ENCODE measurements at places on chromosomes 2 and 18.

DNA sequence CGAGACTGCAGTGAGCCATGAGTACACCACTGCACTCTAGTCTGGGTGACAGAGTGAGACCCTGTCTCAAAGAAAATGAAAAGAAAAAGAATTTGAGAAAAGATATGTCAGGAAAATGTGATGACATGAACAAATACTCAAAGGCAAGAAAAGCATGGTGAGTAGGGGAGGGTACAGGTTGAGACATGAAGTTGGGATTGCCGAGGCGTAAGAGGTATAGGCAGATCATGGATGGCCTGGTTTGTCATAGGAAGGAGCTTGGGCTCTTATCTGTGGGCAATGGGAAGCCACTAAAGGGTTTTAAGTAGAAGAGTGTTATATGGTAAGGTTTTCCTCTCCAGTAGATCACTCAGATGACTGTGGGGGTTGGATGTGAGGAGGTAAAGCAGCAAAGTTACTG is 32.3 kb downstream of the SPAST start:
- no peak for DNase-seq

GRCh38 chr18:37624318-37624717 is 58.7 kb upstream of the CELF4 start:
- no peak for DNase-seq

DNA sequence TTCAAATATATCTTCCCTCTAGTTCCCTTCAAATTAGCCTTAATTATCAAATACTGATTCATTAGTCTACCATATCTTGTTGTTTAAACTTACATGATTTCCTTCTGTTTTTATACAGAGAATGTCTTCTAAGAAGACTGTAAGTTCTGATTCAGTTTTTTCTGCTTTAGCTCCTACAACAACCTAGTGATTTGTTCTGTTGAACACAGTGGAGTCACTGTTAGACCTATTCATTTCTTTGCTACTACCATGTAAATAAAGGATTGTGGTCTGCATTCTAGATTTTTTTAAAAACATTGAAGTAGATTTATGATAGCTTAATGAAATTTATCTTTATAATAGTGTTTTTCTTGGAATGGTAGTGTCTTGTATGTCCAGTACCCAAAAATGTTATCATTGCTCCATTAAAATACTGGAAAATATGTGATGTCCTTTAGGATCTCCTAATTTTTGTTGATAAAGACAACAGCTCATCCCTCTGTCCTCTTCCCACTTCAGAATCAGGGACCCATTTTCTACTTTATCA is 146.4 kb downstream of the MBD5 start:
- no peak for DNase-seq

DNA sequence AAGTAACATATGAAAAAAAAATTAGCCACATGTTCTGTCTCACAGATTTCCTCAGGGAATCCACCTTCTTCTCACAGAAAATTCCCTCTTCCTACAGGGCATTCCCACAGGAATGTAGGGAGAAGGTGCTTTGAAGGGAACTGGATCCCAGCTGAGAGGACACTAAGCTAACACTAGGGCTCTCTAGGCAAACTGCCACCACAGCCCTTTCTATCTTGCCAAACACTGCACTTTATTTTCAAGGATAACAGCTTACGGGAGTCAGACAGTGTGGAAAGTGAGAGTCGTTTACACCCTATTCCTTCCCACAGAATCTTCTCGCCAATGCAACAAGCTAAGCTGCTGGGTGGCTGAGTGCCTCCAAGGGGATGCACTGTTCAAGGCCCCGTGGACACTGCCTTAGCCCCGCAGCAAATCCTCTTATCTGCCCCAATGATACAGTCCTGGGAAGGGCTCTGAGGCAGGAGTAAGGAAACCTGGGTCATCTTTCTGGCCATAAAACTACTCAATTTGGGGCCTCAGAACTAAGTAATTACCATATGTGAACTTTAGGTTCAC is 76.9 kb downstream of the CCDC93 start:
- DNase-seq: no peak

GRCh38 chr2:74911061-74911460 is 47.4 kb upstream of the POLE4 start:
- DNase-seq: no peak

DNA sequence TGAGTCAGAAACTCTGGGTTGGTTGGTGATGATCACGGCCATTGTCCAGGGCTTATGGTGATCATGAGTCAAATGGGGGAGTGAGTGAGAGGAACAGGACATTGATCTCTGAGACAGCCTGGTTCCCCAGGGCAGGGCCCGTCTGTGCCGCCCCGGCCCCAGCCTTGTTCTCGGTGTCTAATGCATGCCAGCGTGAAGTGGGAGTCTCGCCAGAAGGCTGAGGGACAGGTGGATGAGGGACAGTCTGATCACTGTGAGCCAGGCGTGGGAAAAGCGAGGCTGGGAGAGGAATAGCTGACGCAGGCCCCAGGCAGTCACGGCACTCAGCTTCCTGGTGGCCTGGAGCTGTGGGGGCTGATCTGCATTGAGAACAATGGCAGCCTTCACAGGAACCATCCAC is 208.3 kb upstream of the HDAC4 start:
- no peak for DNase-seq

- no peak for DNase-seq
Observed at GRCh38 chr18:2981212-2981728, 31.7 kb downstream of the LPIN2 start.

- DNase-seq: no peak
Observed at GRCh38 chr2:71864085-71864484, 283.6 kb downstream of the CYP26B1 start.

DNA sequence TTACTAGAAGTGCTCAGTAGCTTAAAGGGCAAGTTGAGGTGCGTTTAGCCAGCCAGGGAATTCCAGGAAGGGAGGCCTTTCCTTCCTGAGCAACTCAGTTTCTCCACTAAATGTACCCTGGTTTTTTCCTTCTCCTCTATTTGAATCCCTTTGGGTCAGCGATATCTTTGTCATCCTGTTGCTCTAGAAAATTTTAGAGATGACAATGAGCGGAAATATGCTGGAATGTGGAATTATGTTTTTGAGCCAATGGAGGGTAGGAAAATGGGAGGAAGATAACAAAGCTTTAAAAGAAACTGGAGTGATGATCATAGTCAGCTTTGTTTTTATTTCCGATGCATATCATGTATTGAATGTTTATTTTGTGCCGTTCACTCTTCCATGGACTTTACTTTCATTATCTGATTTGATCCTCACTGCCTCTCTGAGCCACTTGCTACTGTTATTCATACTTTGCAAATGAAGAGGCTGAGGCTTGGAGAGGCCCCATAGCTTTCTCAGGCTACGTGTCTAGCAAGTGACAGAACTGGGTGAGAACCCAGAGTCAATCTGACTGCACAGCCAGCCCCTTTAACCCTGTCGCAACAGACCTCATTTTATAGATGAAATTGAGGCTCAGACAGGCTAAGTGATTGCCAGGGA is 67.3 kb downstream of the NTSR2 start:
- no peak for DNase-seq

DNA sequence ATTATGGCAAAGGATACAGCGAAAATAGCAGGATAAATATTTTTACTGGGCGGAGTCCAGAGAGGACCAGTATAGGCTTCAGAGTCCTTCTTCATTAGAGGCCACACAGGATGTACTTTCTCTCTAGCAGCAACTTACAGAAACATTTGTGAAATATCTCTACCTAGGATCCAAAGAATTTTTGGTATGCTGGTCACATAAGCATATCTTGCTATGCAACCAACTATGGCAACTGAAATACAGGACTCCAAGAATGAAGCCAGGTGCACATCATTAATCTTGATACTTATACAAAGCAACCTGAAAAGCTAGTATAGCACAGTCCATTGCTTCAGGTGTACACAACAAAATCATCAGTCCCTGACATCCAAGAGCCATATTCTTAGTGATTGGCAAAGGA is 59.1 kb upstream of the NABP1 start:
- no peak for DNase-seq

DNA sequence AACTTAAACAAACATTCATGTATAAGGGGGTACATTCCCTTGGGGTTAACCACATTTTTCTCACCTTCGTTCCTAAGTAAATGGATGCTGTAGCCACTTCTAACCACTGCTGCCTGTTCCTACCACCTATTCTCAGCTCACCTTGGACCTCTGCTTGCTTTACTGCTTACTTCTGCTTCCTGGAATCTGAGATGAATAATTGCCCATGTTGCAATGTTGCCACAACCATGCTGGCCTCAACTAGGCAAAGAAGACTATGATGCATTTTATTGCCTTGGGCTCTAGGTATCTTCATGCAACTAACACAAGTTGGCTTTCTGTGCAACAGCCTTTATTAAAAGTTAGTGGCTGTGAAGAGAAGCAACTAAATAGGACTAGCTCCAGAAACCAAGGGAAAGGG is 106.3 kb upstream of the TCF4 start:
- no peak for DNase-seq

- DNase-seq: no peak
Observed at GRCh38 chr2:222919841-222920526, 59.1 kb downstream of the ACSL3 start.

- DNase-seq: no peak
Observed at GRCh38 chr2:69185807-69186206, 172.8 kb downstream of the ANTXR1 start.

- DNase-seq: no peak
Observed at GRCh38 chr18:56509656-56510055, 128.7 kb downstream of the TXNL1 start.

GRCh38 chr2:240465268-240465764 is 29.9 kb downstream of the GPC1 start:
- DNase-seq: no peak

DNA sequence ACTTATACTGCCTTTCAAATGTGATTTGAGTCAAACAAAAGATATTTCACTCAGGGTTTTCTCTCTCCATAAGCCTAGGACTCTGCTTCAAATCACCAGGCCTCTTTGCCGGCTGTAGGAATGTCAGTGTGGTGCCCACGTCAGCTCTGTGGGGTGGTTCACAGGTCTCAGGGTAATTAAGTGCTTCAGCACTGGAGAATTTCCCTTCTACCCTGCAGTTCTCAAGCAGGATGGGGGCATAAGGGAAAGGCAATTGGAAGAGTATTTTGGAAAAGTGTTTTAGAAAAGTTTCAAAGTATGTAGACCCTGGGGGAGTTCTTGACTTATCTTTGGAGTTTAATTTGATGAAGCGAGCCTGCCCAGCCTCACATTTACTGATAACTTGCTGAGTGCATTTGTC is 9.6 kb downstream of the CNGA3 start:
- DNase-seq: no peak

- no peak for DNase-seq
Observed at GRCh38 chr2:26711457-26712161, 19.1 kb downstream of the KCNK3 start.

DNA sequence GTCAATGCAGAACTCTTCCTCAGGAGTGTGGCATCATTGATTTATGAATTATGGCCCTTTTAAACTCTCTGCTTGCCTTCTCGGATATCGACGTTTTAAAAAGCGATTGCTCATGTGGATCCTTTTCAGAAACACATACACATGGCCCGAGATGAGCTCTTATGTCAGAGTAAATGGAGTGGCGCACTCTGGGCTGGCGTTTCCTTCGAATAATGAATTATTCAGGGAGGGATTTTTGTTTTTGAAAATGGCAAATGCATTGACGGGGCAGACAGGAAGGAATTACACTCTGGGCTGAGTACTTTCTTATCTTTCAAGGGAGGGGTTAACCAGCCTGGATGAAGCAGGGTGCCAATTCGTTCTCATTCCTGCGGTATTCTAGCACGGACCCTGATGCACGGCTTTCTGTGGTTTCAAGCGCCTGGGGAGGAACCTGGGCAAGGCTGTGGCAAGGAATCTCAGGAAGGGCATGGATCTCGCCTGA is 142.7 kb downstream of the PRKCE start:
- DNase-seq: no peak

GRCh38 chr2:120912101-120912985 is 176.7 kb downstream of the GLI2 start:
- no peak for DNase-seq

GRCh38 chr2:216315802-216316603 is 56.3 kb downstream of the MARCHF4 start:
- no peak for DNase-seq

All from stimulated activated CD8-positive, alpha-beta memory T cell treated with anti-CD3 and anti-CD28 coated beads, Interleukin-7, amount 100 ng/mL, for 1 hour (primary cell).